Kidney epithelial cell (primary cell): ENCODE measurements at places on chromosomes 6 and 20.

DNA sequence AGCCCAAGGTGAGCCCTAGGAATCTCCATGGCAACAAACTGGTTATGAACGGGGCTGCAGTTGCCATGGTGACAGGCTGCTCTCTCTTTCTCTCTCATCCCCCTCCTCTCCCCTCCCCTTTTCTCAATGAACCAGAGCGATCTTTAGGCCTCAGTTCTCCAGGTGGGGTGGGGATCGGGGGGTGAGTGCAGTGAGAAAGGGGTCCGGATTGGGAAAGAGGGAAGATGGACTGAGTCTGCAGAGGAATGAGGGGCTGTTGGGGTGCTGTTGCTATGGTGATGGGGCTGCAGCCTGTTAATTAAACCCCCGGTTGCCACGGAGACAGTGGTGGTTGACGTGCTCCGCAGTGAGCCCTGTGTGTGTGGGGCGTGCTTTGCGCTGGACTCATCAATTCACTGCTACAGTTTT is 3.6 kb upstream of the SLC12A5 start:
- DNase-seq: no peak

DNA sequence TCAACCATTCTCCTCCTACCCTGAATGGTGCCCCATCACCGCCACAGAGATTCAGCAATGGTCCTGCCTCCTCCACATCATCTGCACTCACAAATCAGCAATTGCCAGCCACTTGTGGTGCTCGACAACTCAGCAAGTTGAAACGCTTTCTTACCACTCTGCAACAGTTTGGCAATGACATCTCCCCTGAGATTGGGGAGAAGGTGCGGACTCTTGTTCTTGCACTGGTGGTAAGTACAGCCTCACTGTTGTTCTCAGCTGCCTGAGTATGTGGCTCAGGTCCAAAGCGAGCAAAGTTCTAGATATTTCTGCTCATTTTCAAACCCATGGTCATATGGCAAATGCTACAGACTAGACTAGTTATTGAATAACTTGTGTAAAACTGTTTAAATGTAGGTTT is 51.0 kb upstream of the C20orf144 start:
- no peak for DNase-seq

- DNase-seq: no peak
Observed at GRCh38 chr6:150676344-150676743, 76.7 kb downstream of the PLEKHG1 start.

- DNase-seq: no peak
Observed at GRCh38 chr6:167005350-167006159, 6.4 kb downstream of the CEP43 start.

- no peak for DNase-seq
Observed at GRCh38 chr20:44583157-44583556, 778 bp downstream of the PKIG start.

GRCh38 chr20:54618412-54618811 is 143.0 kb downstream of the DOK5 start:
- no peak for DNase-seq

- no peak for DNase-seq
Observed at GRCh38 chr6:43983632-43984031, 143.6 kb downstream of the MRPL14 start.

GRCh38 chr20:54874718-54875117 is 399.3 kb downstream of the DOK5 start:
- no peak for DNase-seq

DNA sequence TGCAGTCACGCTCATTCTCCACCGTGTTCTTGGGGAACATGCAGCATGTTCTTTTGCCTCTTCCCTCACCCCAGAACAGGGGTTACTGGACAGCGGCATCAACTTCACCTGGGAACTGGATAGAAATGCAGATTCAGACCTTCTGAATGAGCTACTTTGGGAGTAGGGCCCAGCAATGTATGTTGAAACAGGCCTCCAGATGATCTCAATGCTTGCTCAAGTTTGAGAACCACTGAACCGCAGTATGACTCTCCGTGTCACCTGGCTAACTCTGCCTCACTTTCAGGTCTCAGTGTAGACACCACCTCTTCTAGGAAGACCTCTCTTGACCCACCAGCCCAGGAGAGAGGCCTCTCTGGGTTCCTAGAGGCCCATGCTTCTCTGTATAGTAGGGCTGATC is 4.9 kb downstream of the TRIB3 start:
- no peak for DNase-seq

- no peak for DNase-seq
Observed at GRCh38 chr6:132380358-132381029, 20.8 kb downstream of the MOXD1 start.

GRCh38 chr20:49700411-49701185 is 13.1 kb downstream of the B4GALT5 start:
- DNase-seq: no peak

DNA sequence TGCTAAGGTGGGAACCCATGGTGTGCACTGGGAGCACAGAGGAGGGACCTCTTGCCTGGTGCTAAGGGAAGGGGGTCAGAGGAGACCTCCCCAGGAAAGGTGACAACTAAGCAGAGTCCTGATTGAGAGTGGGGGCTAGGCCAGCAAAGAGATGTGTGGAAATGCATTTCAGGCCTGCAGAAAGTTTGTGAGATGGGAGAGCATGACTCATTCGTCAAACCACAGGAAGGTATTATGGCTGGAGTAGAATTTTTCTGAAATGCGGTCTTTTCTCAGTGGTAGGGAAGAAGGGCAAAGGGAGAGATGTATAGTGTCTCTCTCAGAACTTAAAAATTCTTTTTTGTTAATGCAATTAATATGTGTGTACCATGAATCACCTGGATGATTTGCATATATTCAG is 23.6 kb upstream of the EDN1 start:
- no peak for DNase-seq

- no peak for DNase-seq
Observed at GRCh38 chr6:35223396-35223795, 9.6 kb downstream of the SCUBE3 start.

DNA sequence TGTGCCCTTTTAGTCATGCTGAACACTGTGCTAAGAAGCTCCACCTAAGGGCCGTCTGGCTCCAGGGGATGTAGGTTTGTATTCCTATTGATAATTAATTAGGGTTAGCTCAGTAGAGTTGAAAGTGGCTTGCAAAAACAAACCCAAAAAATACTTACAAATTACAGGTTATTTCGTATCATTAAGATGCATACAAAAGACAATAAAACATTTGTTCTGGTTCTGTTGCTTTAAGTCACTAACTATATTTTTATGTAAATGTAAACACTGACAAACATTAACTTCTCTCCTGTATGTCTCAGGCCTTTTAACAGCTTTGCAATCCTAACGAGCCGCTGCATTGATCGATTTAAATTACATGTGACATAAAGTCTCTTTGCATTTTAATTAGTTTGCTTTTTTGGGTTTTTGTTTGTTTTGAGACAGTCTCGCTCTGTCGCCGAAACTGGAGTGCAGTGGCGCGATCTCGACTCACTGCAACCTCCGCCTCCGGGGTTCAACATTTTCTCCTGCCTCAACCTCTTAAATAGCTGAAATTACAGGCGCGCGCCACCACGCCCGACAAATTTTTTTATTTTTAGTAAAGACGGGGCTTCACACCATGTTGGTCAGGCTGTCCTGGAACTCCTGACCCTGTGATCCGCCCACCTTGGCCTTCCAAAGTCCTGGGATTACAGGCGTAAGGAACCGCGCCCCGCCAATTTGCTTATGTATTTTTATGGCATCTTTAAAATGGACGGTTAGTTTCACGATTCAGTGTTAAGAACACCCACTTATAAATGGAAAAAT is 110.9 kb downstream of the HFE start:
- no peak for DNase-seq

- no peak for DNase-seq
Observed at GRCh38 chr6:13667655-13668054, 44.0 kb downstream of the RANBP9 start.

DNA sequence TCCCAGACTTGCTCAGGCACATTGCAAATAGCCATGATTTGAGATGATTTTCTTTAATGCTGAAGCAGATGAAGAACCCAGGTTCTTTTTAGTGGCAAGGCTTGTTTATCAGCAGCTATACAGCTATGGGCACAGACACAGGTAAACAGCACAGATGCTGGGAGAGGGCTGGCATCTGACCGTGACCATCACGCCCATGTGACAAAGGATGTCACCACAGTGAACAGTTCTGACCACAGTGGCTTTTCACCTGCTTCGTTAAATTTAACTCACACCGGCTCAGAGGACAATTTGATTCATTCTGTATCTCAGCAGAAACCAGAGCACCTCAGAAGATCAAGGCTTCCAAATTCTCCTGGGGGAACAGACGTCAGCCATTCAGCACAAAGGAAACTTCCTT is 142.6 kb downstream of the CDH26 start:
- no peak for DNase-seq

GRCh38 chr6:56752009-56752408 is 109.3 kb upstream of the DST start:
- DNase-seq: no peak

DNA sequence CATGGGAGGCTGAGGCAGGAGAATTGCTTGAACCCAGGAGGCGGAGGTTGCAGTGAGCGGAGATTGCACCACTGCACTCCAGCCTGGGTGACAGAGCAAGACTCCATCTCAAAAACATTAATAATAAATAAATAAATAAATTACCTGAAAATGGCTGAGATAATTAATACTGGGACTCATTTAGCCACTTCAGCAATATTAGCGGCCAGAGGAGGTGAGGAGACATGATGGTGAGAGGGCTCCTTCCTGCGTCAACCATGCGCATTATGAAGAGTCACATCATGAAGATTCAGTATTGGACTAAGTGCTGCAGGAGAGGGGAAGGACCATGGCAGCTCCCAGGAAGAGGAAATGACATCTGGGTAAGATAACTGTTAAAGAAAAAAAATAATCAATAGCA is 2.9 kb upstream of the PYGB start:
- no peak for DNase-seq

DNA sequence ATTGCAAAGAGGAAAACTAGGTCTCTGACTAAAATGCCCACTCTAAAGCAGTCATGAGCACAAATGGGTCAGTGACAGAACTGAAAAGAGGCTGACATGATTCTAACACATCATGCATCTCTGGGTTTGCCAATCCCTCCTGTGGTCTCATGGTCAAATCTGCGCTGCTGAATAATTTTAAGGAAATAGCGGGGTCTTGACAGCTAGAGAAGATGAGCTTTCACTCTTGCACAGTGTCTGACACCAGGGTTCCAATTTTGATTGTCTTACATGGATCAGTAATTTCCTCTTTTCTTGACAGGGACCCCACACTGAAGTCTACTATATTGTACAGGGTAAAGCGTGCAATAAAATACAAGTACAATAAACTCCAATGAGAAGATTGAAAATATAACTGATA is 236.8 kb upstream of the CNR1 start:
- DNase-seq: no peak

DNA sequence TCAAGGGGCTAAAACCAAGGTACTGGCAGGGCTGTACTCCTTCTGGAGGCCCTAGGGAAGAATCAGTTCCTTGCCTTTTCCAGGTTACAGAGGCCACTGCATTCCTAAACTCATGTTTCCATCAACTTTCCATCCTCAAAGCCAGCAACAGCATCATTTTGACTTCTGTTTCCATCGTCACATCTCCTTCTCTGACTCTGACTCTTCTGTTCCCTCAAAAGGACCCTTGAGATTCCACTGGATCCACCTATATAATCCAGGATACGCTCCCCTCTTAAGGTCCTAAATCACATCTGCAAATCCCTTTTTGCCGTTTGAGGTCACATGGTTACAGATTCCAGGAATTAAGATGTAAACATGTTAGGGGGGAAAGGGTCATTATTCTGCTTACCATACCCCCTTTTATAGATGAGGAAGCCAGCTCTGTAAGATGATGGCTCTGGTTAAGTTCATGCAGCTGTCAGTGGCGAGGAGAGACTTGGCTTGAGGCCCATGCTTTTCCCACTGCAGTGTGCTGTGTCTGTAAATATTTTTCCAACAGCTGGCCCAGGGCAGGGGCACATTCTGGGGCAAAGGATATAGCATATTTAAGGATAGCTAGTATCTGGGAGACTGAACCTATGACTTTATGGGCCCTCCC is 114.6 kb downstream of the TNFRSF21 start:
- no peak for DNase-seq

GRCh38 chr20:52047811-52048764 is 143.5 kb downstream of the ZFP64 start:
- DNase-seq: peak; percentile 28
